Fibroblast of the conjunctiva (primary cell): ENCODE measurements at places on chromosomes 2 and 18.

- no peak for DNase-seq
Observed at GRCh38 chr2:159613651-159614285, 2.6 kb downstream of the BAZ2B start.

DNA sequence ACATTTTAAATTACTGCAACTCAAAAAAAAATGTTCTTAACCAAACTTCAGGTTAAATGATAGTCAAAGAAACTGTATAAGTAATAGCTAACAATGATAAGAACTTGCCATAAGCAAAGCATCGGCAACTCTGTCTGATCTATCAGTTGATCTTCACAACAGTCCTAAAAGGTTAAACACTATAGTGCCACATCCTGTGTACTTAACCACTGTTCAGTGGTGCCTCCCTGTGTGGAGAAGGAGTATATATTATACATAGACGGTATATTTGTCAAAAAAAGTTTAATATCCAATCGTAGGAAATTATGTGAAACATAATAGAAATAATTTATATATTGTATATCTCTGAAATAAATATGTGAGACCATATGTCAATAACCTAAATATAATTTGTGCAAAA, 13.0 kb downstream of the DTNA start:
- DNase-seq = no peak

DNA sequence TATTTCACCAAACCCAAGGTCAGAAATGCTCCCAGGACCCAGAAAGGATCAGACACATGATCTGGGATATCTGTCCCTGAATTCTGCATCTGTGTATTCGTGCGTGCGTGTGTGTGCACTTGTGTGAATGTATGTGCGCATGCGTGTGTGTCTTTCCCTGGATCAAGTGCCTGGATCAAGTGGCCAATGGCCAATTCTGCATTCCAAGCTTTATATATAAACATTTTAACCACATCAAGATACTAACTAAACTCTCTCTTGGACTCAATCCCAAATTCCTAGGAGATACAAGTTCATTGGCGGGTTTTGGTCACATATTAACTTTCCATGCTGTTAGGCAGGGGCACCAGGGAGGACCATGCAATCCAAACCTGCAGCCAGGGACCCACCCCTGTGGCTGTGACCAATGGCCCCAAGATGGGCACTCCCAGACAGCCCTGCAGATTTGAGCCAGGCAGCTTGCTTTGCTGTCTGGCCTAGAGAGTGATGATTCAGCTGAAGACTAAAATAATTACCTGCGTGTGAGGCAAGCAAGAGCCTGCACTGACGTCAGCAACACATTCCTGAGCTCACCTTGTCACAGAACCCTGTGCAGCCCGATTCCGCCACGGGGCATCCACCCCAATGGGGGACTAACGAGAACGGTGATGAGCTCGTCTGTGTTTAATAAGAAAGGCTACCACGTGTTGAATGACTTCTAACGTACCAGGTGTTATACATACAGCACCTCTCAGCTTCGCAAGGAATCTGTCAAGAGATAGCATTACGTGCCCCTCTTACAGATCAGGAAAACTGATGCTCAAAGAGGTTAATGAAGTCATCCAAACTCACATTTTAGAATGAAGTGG, 45.3 kb upstream of the ROCK2 start:
- DNase-seq = peak; percentile 70

GRCh38 chr2:206798000-206798399, 32.6 kb downstream of the FASTKD2 start:
- no peak for DNase-seq

DNA sequence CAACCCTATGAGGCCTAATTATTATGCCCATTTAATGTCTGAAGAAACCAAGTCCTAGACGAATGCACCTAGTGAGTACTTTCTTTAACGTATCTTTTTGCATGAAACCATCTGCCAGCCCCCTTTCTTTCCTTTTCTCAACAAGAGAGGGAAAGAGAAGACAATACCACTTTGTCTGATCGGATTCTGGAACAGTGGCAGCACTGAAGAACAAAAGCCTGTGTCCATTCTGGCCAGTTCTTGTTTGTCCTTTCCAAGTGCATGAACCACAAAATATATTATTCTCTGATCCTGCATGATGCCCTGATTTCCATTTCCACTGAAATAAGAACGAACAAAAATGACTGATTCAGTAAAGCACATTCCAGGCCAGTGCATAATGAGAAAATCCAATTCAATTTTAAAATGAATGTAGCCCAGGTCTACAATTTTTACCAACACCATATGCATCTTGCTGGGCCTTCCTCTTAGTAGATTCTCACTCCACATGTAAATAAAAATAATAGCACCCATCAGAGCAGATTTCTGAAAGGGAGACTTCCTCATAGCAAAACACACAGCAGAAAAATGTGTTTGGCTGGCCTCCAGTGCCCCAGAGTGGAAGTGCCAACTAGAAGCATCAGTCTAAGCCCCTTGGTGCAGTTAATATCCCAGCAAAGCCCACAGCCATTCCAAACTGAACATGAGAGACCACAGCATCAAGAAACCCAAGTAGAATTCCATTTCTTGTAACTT, 422.6 kb upstream of the ID2 start:
- DNase-seq = no peak

- DNase-seq = no peak
Observed at GRCh38 chr2:47654790-47655562, 128.0 kb upstream of the MSH6 start.

DNA sequence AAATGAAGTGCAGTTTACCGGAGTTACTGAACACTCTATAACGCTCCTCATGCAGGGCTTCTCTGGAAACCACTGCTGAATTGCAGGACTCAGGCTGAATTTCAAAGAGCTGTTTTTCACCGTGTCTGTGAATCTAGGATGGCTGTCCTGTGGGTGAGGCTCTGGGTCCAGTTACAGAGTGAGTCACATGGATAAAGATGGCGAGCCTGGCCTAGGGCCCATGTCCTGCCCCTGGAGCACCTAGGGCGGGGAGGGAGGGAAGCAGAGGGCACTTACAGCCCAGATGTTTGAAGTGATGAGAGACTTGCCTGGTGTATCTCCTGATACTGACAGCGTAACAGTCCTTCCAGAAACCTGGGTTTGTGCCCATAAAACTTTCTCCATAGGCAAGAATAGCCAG, 583.0 kb downstream of the IRS1 start:
- no peak for DNase-seq

DNA sequence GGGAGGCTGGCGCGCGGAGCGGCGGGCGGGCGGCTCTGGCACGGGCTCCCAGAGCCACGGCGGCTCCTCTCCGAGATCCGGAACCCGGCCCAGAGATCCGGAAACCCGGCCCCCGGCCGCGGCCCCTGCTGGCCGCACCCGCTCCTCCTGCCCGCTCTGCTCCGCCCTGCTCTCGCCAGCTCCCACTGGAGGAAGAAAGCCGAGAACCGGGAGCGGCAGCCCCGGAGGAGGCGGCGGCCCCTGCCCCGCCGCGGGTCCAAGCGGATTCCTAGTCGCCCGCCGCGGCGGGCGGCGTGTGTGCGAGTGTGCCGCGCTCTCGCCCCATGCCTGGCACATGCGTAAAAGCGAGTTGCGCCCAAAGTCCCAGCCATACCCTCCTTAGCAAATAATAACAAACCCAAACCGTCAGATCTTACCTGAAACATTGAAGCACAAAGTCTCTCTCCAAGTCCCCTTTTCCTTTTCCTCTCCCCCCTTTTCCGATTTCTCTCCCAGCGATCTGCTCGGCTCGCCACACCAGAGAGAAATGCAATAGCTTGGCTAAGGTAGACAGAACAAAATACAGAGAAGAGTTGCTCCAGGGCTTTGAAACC, 108.7 kb upstream of the KCTD1 start:
- DNase-seq = peak; percentile 24

DNA sequence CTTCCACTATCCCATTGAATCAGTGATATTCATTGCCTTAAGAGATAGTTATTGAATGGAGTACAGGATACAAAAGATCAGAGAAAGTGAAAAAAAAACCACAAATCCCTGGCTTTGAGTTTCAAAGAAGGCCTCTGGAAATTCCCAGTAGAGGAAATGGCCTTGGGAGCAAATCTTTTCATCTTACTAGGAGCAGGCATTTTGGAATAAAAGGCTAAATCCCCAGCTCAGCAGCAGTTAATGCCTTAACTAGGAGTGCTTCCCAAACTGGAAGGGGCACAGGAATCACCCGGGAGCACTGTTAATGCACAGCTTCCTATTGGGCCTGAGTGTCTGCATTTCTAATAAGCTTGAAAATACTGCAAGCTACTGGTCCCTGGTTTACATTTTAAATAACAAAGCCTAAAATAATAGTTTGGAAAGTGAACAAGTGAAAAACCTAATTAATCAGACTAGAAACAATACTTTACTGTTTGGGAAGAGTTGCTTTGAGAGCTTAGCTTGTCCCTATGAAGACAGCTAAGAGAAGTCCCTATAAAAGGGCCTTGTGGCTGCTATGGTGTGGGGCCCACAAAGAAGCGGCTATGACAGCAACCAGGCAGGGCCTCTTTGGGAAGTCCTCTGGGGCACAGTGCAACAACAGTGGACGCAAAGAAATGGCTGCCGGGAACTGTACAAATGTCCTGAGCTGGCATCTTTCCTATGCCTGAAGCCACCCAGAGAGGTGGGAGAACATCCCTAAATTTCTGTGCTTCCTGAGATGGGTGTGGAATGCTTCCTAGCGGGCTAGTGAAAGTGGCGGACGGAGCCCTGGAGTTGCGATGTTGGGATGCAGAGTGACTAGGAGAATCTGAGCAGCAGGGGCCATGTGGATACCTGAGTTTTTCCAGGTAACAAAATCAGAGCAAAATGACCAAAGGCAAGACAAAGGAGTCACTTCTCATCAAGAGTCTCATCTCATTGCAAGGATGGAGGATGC, 117.1 kb upstream of the KLHL14 start:
- no peak for DNase-seq

DNA sequence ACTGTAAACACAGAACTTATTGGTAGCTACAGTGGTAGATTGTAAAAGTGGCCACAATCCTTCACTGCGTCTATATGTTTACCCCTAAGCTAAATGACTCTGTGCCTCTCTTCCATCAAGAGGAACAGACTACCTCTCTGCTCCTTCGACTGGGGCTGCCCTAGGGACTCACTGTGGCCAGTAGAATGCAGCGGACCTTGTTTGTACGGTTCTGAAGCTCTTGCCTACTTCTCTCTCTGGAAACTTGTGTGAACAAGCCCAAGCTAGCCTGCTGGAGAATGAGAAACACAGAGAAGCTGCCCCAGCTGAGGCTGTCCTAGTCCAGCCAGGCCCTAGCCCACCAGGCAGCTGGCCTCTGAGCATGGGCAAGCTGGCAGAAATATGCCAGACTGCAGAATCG, 140.8 kb upstream of the SLC1A4 start:
- DNase-seq = no peak

- DNase-seq = peak; percentile 13
Observed at GRCh38 chr2:182642328-182642727, 73.7 kb upstream of the DNAJC10 start.

- no peak for DNase-seq
Observed at GRCh38 chr2:10688921-10689807, 611 bp downstream of the NOL10 start.

GRCh38 chr2:112187805-112188596, 49.8 kb downstream of the FBLN7 start:
- no peak for DNase-seq

- no peak for DNase-seq
Observed at GRCh38 chr2:15981646-15982045, 41.3 kb downstream of the MYCN start.

- no peak for DNase-seq
Observed at GRCh38 chr2:72570413-72570812, 255.4 kb downstream of the EXOC6B start.

GRCh38 chr2:207289295-207290018, 123.7 kb upstream of the KLF7 start:
- no peak for DNase-seq

DNA sequence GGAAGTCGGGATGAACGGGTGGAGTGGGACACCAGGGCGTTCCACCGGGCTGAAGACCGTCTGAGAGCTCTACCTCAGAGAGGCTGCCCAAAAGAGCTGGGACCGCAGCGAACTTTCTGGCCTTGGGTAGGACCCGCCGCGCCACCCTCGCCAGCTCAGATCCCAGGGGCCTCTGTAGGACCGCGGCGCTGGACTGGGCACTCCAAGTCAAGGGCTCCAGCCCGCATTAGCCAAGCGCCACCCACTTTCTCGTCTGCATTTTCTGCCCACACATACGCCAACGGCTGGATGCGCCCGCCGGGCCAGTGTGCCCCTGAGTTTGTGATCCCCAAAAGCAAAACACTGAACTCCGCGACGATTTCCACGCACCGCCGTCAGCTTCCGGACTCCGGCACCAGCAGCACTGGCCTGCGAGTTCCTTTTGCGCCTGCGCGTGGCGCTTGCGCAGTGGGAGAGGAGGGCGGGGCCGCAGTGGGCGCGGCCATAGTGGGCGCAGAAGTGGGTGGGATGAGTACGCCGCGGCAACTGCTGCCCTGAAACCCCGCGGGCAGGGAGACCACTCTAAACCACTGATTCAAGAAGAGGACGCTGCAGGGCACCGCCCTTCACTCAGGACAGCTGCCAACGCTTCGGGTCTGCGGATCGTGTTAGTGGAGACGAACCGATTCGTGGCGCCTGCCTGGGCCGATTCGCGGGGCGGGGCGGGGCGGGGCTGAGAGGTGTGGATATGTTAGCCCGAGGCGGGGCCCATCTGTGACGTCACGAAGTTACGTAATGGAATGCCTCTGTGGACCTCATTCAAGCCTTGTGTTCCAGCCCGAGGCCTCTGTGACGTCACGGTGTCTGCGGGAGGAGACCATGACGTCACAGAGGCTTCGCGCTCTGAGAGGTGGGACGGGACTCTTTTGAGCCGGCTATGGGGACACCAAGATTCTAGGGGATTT, 10.5 kb downstream of the OSR1 start:
- peak; percentile 95 for DNase-seq

DNA sequence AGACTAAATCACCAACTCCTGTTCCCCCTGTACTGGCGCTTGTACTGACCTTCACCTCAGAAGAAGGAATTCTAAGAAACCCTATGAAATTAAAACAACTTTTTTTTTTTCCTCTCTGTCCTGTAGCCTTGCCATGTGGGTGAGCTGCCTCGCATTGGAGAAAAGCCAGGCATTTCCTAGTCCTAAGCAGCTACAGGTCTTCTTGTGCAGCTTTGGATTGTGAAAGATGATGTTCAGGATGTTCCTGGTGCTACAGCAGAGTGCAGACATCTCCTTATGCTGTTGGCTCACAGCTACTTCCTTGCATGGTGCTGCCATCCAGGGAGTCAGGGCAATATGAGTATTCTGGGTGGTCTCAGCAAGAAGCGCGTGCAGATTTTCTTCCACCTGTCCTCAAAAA, 11.9 kb downstream of the PIK3C3 start:
- DNase-seq = no peak

- no peak for DNase-seq
Observed at GRCh38 chr2:180520206-180520605, 460.2 kb upstream of the UBE2E3 start.

- DNase-seq = no peak
Observed at GRCh38 chr18:49177071-49177470, 226.3 kb upstream of the SMAD7 start.

GRCh38 chr2:118843483-118844132, 3.8 kb downstream of the EN1 start:
- no peak for DNase-seq

- DNase-seq = no peak
Observed at GRCh38 chr2:149068996-149069888, 30.7 kb downstream of the LYPD6B start.

GRCh38 chr2:10325278-10326145, 22.8 kb downstream of the HPCAL1 start:
- no peak for DNase-seq
